ENCODE measurements at places on chromosomes 3 and 15.

- no peak for DNase-seq
Observed at GRCh38 chr3:112897791-112898190, 51.1 kb upstream of the CD200R1L start.

DNA sequence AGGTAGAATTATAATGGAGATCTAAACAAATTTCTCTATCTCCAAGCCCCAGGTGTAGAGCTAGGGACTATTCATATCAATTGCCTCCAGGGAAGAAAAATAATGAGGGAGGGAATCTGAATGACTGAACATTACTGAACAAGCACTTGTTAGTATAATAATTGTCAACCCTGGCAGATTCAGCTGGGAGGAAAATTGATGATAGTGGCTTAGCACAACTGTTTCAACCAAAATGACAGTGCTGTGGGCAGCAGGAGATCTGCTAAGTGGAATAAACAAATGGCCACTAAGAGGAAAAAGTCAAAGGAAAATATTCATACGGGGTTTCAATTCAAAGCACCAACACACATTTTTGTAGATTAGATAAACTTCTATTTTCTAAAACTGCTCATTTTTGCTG lies 294.9 kb upstream of the ZNF385D start:
- DNase-seq, result no peak

DNA sequence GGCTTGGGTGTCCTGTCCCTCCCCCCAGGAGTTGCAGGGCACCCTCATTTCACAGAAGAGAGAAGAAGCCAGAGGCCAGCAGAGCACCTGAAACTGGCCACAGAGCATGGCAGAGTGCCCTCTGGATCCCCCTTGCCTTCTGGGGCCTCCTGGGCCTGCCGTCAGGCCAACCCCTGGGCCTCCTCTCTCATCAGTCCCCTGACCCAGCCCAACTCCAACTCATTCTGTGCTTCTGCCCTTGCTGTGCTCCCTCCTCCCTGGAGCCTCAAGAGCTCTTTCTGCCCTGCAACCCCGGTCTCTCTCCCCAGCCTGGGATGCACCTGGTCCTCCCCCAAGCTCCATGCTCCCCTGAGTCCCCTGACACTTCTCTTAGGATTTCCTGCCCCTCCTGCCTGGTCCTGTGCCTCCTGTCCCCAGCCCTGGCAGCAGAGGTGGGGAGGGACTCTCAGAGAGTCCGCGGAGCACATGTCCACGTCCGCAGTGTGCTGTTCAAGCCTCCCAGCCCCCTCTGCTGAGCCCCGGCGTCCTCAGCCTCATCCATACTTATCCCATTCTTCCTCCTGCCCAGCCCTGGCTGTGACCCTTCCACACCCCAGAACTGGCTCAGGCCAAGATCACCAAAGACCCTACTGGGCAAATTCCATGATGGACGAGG lies 30.5 kb upstream of the CACNA2D2 start:
- DNase-seq, result no peak

- no peak for DNase-seq
Observed at GRCh38 chr3:28645149-28645548, 296.5 kb upstream of the AZI2 start.

- DNase-seq, result no peak
Observed at GRCh38 chr3:190169243-190169642, 48.5 kb upstream of the P3H2 start.

DNA sequence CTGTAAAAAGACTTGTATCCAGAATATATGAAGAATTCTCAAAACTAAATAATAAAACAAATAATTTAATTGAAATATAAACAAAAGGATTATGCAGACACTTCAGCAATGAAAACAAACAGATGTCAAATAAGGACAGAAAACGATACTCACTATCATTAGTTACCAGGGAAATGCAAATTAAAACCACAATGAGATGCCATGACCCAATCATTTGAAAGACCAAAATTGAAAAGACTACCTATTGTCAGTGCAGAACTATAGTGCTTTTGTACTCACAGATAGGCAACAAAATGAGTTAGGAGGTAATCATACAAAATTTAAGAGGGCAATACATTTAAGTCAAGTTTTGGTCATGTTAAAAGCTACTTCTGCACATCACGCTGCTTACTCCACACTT lies 31.6 kb upstream of the OR5K4 start:
- DNase-seq, result no peak

DNA sequence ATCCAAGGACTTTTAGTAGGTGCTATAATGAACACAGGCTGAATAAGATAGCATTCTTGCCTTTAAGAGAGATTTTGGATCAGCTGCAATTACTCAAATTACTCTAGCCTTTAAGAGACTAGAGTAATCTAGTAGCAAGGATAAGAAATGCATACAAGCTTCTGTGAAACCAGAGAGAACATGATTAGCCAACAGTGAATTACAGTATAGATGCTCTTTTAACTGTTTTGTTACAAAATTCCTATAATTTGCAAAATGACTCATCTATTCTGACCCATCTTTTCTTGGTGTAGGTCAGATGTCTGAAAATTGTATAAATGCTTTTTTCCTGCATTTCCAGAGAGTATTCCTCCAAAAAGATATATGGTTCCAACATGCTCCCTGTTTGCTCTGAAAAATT lies 66.9 kb downstream of the CEP63 start:
- no peak for DNase-seq

- DNase-seq, result no peak
Observed at GRCh38 chr3:174846055-174846454, 13.1 kb upstream of the NAALADL2 start.

GRCh38 chr3:174098746-174099145 lies 701.2 kb downstream of the NLGN1 start:
- no peak for DNase-seq

GRCh38 chr3:33717616-33717865 lies 513 bp downstream of the CLASP2 start:
- no peak for DNase-seq

- peak; percentile 47 for DNase-seq
Observed at GRCh38 chr15:52078876-52079700, 33.5 kb downstream of the BCL2L10 start.

DNA sequence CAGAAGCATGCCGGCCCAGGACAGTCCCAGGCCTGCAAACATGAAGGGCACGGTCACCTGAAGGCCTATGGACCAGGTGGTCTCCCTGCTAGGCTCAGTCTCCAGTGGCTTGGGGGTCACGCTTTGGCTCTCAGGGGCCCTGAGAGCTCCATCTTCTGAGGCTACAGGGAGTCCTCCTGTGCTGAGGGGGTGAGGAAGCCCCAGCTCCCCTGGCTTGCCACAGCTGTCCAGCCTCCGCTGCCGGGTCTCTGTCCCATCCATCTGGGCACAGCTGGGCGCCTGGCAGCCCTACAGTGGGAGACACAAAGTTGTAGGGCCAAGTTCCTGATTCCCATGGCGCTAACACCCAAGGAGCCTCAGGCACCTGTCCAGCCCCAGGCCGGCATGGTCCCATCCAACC lies 16.0 kb downstream of the SLC41A3 start:
- DNase-seq, result no peak

- DNase-seq, result no peak
Observed at GRCh38 chr3:43043793-43044192, 62.1 kb downstream of the POMGNT2 start.

DNA sequence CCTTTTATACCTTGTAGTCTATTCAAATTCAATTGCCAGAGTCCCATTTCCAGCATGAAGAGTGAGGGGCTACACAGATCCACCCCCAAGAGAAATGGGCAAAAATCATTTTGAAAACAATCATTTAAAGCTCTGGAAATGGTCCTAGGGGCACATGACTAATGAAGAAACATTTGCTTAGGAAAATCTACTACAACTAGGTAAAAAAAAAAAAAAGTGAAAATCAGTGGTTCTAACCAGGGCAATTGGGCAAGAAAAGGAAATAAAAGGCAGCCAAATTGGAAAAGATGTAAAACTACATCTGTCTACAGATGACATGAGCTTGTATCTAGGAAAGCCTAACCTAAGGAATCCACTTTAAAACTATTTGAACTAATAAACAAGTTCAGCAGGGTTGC lies 9.4 kb downstream of the IMPG2 start:
- DNase-seq, result no peak

DNA sequence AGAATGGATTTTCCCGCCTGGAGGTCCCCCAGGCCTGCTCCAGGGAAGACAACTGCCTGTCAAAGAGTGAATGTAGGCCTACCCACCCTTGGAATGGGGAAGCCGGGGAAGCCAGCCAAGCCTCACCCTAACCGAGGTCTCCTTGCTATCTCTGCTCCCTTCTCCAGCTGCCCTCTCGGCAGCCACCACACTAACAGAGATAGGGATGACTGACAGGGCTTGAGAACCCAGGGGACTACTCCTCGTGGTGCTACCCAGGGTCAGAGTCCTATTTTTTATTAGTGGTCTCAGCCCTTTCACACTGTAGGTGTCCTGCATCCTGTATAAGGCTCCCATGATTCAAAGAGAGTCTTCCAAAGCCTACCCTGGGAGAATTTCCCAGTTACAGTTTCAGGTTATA lies 160.6 kb upstream of the CHRM5 start:
- DNase-seq, result no peak

DNA sequence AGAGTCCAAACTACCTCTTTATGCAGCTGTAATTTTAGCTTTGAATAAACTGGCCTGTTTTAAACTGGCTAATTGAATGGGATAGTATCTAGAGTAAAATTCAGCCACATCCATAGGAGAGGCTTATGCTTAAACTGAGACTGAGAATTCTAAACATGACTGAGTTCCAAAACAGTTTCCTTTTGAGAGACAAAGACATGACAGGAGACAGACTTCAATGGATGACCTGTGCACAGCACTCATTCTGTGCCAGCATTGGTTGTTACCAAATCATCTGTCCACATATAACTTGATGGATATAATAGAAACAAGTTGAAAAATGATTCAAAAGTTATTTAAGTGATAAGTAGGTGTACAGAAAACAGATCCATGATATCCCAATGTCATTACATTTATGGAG lies 20.9 kb downstream of the IL12A start:
- DNase-seq, result no peak

DNA sequence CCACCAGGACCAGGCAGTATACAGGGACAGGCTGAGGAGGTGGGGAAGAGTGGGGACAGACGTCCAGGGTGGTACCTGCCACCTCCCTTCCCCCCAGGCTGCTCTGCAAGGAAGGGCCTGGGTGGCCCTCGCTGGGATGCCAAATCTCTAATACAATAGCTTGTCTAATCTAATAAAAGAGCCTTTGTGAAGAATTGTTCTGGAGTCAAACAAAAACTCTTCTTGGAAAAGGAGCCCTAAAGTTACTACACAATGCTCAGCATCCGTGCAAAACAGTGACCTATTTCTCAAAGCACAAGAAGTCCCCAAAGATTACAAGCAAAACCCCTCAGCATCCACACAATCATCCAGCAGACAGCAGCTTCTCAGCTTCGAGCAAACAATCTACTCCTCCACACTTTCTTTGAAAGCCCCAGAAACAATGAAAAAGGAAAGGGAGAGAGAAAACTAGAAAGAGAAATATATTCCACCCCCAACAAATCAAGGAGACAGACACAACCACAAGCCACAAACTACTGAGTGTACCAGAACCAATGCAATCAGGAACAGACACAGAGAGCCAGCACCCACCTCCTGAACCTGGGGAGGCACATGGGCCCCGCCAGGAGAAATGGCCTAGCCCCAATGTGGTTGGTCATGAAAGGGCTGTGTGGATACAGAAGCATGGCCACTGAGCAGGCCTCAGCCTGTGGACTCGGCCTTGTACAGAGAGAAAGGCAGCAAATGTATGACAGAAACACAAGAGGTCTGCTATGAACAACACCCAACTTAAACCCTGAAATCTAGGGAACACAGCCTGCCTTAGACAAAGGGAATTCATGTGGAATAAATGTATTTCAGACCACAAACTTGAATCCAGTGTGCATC lies 177.1 kb upstream of the CHRNA7 start:
- DNase-seq, result no peak

GRCh38 chr15:76084256-76084655 lies 24.5 kb downstream of the TMEM266 start:
- DNase-seq, result no peak

- no peak for DNase-seq
Observed at GRCh38 chr3:173977747-173978146, 580.2 kb downstream of the NLGN1 start.

DNA sequence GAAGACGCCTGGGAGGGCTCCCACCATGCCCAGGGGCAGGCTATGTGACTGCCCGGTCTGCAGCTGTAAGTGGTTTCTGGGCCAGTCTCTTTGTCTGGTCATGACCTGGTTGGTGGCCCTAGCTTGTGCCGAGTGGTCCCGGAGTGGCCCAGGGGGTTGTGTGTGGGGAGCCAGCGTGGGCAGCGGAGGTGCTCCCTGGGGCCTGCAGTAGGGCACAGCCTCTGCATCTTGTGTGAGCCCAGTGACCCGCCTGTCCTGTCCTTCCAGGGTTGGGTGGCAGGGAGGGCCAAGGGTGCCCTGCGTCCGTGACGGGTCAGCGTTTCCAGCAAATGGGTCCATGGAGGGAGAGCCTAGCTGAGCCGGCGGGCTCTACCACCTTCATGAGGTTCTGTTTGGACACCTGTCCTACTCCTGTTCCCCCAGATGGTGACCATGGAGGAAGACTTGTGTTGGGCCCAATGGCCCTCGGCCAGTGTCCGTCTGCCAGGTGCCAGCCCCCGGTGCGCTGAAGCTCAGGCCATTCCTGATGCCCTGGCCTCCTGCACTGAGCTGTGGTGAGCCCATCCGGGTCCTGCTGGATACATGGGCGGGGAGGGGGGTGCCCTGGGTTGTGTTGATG lies 215.4 kb downstream of the SNRPN start:
- no peak for DNase-seq

Data from stimulated activated CD8-positive, alpha-beta memory T cell treated with anti-CD3 and anti-CD28 coated beads, Interleukin-2, amount 100 ng/mL, for 1 hour (primary cell).